ENCODE measurements at places on chromosomes 4 and X.

- DNase-seq, result no peak
Measured at GRCh38 chr4:128589384-128589965, 220.0 kb upstream of the JADE1 start.

- no peak for DNase-seq
Measured at GRCh38 chrX:3257471-3257870, 89.0 kb downstream of the MXRA5 start.

DNA sequence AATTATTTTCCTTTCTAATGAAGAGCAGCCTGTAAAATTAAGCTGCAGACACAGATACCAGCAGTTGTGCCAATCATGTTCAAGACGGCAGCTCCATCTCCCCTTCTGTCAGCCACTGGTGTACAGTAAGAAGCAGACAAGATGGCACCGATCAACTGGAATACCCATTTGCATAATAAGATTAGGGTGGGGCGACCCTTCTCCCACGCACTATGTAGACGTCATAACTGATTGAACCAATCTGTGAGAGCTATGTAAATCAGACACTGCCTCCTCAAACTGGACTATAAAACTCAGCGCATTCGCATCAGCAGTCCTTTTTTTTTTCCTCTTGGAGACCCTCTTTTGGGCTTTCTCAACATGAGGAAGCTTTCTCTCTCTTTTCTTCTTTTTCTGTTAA lies 40.4 kb upstream of the INTS6L start:
- DNase-seq, result no peak

DNA sequence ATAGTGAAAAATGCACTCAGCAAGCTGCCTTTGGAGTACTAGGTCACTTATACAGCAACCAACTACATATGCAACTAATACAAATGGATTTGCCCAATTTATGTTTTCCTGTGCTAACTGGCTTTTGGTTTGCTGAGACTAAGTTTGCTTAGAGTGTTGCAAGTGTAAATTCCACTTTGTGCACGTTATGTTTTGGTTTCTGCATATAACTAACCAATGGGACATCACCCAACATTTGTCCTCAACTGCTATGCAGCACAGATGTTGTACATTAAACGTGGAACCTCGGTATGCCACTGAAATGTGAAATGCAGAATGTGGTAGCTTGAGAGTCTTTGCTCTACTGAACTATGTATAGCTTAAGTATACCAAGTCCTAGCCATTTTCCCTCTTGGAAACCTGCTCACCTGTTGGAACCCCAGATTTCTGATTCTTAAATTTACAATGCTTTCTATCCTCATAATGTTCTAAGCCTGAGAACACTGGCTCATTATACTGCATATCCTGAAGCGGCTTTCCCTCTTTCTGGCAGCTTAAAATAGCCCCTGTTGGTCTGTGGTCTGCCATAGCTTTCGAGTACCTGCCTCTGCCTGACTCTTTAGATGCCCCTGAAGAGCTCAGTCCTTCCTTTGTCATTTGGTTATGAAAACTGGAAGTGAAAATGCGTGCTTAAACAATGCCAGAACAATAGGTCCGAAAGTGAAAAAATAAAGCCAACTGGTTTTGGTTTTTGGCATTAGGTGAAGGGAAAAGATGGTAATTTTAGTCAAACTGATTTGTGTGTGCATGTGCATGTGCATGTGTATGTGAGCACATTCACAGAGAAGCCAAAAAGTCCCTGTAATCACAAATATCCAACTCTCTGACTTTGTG lies 158.0 kb downstream of the SH2D1A start:
- no peak for DNase-seq

DNA sequence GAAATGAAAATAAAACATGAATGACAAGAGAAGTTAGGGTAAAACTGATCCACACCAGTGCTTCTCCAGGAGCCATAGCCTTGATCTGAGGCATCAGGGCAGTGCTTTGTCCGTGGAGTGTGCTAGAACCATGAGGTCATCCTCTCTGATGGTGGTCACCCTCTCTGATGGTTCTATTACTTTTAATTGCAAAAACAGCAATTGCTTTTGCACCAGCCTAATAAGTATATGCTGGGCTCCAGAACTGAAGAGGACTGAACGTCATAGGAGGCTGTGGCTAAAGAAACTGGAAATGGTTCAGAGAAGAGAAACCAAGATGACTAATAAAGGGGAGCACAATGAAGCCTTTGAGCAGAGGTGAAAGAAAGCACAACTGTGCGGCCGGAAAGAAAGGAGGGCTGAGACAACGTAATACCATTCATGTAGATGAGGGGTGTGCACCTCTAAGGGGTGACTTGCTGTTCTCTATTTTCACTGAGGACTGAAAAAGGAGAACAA lies 17.0 kb upstream of the TMEM154 start:
- DNase-seq, result no peak

GRCh38 chr4:67926485-67926884 lies 36.8 kb downstream of the TMPRSS11A start:
- no peak for DNase-seq

DNA sequence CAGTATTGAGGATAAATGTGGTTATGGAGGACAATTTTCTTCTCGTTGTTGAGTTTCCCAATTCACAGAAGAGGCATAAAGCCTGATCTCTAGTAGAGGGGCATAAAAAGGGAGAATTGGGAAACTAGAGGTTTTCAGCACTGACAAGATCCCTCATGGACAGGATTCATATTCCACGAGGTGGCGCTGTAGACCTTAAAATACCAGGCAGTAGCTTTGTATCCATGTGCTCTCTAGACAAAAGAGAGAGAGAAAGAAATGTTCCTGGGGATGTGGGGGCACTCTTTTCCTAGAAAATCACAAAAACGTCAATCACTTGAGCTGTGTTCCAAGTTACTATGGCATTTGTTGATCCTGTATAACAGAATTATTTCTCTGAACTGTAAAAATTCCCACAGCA lies 128.3 kb downstream of the MAGEE1 start:
- DNase-seq, result no peak

DNA sequence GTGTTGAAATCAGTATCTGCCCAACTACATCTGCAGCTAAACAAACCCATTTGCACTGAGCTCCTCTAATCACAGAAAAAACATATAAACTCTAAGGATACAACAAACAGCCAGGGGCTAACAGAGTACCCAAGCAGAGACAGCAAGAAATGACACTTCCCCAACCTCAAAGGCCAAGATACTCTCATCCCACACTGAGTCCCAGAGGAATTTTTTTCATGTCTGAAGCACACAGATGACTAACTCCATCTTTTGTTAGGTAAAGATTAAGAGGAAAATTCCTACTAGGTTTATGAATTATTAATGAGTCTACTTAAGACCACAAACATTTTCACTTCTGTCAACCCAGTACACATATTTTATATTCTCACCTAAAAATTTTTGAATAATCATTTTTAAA lies 31.6 kb downstream of the SEPSECS start:
- no peak for DNase-seq

- DNase-seq, result no peak
Measured at GRCh38 chrX:154714925-154715324, 36.0 kb downstream of the GAB3 start.

GRCh38 chrX:72652082-72652481 lies 62.0 kb downstream of the PHKA1 start:
- no peak for DNase-seq

DNA sequence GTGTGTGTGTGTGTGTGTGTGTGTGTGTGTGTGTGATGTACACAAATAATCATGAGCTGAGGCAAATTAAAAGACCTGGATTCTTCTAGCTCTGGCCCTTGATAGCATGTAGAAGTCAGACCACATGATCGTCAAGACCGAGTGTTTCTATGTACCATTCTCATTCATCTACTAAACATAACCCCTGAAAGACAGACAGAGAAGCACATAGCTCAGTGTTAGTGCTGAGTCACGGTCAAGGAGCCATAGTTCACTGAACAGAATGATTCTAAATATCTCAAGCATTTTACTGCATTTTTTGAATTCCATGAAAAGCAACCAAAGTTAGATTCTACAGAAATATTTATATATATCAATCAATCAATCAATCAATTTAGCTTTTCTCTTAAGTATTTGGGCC lies 412.3 kb upstream of the CXorf51A start:
- DNase-seq, result no peak

- DNase-seq, result no peak
Measured at GRCh38 chr4:168787801-168788595, 222.1 kb downstream of the CBR4 start.

DNA sequence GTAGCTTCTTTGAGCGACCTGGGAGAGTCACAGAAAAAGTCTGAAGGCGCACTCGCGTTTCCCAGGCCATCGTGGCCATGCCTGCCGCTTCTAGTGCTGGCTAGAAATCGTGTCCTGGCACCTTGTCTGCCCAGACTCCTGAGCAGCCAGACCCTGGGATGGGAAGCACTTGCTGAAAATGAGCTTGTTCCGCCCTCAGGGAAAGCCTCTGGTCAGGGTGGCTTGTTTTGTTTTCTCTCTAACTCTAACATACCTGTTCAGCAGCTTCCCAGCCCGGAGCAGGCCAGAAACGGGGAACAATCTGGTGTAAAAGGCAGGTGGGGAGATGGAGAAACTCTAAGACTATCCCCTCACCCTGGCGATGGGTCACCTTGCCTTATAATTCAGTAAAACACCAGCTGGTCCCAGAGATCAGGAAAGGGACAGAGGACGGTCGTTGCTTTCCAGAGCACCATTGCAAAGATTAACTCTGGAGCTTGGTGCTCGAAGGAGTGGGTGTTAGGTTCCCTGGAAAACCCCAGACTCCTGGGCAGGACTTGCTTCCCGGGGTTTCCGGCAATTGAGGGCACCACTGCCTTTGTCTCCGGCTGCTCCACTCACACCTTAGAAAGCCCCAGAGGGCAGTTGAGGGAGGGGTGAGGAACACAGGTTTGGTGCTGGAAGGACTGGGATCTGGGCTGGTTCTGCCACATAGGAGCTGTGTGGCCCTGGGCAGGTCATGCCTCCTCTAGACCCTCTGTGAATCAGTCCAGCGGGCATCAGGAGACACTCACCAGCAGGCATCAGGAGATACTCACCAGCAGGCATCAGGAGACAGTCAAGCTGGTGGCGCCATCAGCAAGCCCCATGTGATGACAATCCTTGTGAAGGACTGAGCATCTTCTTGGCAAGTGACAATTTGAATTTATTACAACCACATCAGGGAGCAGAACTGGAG lies 4.5 kb upstream of the SH3TC1 start:
- no peak for DNase-seq

- no peak for DNase-seq
Measured at GRCh38 chr4:2621419-2621818, 85.0 kb downstream of the FAM193A start.

DNA sequence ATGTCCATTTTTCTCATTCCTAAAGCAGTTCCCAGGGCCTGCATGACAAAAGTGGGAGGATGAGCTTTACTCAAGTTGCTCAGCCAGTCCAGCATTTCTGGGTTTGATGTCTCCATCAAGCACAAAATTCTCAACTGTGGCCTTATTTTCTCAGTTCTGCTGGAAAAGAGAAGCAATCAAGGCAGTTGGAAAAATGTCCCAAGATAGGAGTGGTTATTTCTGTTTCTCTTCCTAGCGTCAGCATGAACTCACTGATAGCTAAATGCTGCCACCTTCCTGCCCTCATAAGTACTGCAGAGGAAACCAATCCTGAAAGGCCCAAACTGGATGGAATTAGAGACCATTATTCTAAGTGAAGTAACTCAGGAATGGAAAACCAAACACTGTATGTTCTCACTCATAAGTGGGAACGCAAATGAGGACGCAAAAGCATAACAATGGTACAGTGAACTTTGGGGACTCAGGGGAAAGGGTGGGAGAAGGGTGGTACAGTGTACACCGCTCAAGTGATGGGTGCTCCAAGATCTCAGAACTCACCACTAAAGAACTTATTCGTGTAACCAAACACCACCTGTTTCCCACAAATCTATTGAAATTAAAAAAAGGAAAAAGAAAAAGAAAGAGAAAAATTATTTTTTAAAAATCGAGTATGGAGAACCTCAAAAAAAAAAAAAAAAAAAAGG lies 29.6 kb downstream of the ADH7 start:
- DNase-seq, result peak; percentile 38

GRCh38 chr4:40607221-40607620 lies 22.4 kb downstream of the RBM47 start:
- no peak for DNase-seq

GRCh38 chr4:98932539-98932938 lies 3.6 kb upstream of the EIF4E start:
- DNase-seq, result no peak

GRCh38 chr4:189835505-189835904 lies 105.2 kb upstream of the FRG1 start:
- no peak for DNase-seq

DNA sequence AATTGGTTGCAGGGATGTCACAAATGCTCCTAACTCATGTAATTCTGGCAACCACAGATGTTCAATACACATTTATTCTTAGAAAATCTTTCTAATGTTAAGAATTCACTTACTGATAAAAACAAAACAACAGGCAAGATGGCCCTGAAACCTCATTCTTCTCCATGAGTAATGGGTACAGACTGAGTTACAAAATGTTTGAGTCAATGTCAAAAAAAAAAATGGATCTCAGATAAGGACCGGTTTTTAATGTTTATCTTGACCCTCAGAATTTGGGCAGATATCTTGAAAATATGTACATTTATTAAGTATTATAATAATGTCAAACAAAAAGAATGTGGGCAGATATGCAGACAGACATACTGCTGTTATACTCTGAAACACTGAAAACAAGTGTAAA lies 1.8 kb upstream of the SULT1E1 start:
- no peak for DNase-seq

GRCh38 chr4:40256329-40256728 lies 59.5 kb downstream of the RHOH start:
- DNase-seq, result no peak

GRCh38 chr4:174449152-174449551 lies 73.1 kb downstream of the HPGD start:
- no peak for DNase-seq

- DNase-seq, result no peak
Measured at GRCh38 chr4:164894702-164895101, 17.7 kb downstream of the APELA start.

- DNase-seq, result no peak
Measured at GRCh38 chrX:82141942-82142341, 940.0 kb downstream of the SH3BGRL start.

- no peak for DNase-seq
Measured at GRCh38 chr4:178415925-178416324, 973.7 kb upstream of the AGA start.

GRCh38 chr4:87848622-87849351 lies 16.0 kb downstream of the MEPE start:
- DNase-seq, result no peak

GRCh38 chr4:15552557-15553362 lies 83.1 kb downstream of the CC2D2A start:
- DNase-seq, result no peak

GRCh38 chr4:70722199-70722791 lies 531 bp downstream of the RUFY3 start:
- peak; percentile 12 for DNase-seq

DNA sequence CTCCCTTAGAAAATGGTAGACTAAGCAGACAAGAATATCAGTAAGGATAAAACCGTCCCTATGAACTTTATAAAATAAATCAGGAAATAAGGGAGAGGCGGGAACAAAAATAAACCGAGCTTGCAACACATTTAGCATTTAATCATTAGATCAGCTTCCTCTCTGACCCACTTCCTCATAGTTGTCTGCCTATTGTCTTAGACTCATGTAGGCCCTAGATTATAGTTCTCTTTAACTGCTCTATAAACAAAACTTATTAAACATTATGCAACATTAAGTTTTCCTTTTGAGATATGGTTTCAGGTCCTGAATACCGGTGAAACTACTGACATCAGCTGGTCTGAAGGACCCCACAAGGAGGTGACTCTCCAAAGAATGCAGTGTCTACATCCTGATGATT lies 15.8 kb upstream of the SRD5A3 start:
- DNase-seq, result no peak

GRCh38 chrX:24415921-24416320 lies 49.2 kb upstream of the PDK3 start:
- no peak for DNase-seq

GRCh38 chr4:35963974-35964515 lies 280.3 kb downstream of the ARAP2 start:
- no peak for DNase-seq
